Central memory CD8-positive, alpha-beta T cell (primary cell): ENCODE measurements at places on chromosomes 3 and 15.

DNA sequence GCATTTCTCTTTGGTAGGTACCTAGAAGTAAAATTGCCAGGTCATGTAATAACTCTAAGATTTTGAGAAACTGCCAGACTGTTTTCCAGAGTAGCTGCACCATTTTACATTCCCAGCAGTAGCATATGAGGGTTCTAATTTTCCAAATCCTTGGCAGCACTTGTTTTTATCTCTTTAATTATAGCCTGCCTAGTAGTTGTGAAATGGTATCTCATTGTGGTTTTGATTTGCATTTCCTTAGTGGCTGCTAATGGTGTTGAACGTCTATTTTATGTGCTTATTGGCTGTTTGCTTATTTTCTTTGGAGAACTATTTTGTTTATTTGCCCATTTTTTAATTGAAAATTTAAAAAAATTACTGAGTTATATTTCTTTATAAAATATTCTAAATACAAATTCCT, 117.9 kb downstream of the TCF12 start:
- H3K4me1 ChIP-seq, result peaks cover 64% of the 10 kb centered on the region
- DNase-seq, result no peak
- H3K36me3 ChIP-seq, result peaks cover 1% of the 10 kb centered on the region
- H3K4me3 ChIP-seq, result peak overlapping the region; percentile 56
- H3K27ac ChIP-seq, result peak overlapping the region; percentile 52

DNA sequence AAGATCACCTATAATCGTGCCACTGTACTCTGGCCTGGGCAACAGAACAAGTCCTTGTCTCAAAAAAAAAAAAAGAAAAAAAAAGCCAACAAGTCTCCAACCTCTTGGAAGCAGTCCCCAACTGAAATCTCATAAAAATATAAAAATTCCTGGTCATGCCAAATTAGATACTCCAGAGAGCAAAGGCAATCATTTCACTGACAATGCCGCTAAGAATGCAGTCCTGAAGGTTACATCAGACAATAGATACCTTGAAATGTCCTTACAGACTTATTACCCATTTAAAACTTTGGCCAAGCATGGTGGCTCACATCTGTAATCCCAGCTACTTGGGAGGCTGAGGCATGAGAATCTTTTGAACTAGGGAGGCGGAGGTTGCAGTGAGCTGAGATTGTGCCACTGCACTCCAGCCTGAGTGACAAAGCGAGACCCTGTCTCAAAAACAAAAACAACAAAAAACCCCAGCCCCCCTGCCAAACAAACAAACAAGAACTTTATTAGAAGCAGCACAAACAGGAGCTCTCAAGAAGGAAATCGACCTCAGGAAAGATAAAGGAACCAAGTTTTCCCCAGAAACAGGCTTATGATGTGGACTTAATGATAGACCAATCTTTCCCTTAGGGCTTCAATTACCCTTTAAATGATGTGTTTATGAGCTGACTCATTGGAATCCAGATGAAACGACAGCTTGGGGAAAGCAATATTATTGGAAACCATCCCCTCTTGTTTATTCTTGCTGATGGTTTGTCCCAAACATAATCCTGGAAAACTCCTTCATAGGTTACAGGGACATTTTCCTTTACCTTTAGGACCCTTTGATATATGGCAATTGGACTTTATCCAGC, 53.1 kb upstream of the XCR1 start:
- peaks cover 2% of the 10 kb centered on the region for H3K36me3 ChIP-seq
- H3K27me3 ChIP-seq, result no peaks in the 10 kb centered on the region
- H3K27ac ChIP-seq, result no peak overlapping the region
- peaks cover 8% of the 10 kb centered on the region for H3K4me1 ChIP-seq
- no peak for DNase-seq

GRCh38 chr15:33236841-33237509, 42.5 kb upstream of the FMN1 start:
- H3K4me1 ChIP-seq, result no peaks in the 10 kb centered on the region
- peaks cover 28% of the 10 kb centered on the region for H3K27me3 ChIP-seq
- no peak for DNase-seq
- no peak overlapping the region for H3K27ac ChIP-seq

DNA sequence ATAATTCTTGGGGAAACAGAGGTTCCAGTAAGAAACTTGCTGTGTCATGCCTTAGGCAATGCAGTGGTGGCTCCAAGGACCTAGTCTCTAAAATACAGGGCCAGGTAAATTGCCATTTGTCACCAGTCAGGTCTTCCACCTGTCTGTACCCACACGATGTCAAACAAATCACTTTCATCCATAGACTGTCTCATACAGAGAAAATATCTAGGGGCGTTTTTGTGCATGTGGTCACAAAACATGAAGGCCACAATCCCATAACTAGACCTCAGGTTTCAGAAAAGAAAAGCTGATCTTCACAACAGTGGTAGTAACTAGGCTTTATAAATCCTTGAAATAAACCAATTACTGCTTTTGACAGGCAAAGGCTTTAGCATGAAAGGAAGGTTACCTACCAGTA, 92.3 kb downstream of the SLC9A9 start:
- peaks cover 43% of the 10 kb centered on the region for H3K4me1 ChIP-seq
- no peak overlapping the region for H3K4me3 ChIP-seq
- H3K36me3 ChIP-seq, result no peaks in the 10 kb centered on the region
- no peaks in the 10 kb centered on the region for H3K27me3 ChIP-seq

DNA sequence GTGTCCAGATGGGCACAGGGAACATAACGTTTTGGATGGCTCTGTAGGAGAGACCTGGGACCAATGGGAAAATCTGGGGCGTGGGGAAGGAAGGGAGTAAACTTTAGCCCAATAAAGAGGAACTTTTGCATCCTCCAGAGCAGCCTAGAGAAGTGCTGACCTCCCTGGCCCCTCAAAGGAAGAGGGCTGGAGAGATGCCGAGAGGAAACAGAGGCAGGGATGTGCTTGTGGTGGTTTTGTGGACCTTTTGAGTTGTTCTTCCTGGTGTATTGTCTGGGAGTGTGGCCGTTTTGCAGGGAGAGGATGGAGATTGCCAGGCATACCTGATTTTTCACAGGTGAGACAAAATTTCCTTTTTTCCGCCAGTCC, 10.2 kb downstream of the CTSH start:
- no peak for DNase-seq
- no peak overlapping the region for H3K4me3 ChIP-seq
- H3K36me3 ChIP-seq, result peaks cover 11% of the 10 kb centered on the region
- peaks cover 5% of the 10 kb centered on the region for H3K4me1 ChIP-seq
- peak overlapping the region; percentile 24 for H3K27ac ChIP-seq

- H3K27me3 ChIP-seq, result no peaks in the 10 kb centered on the region
- no peaks in the 10 kb centered on the region for H3K4me1 ChIP-seq
- H3K4me3 ChIP-seq, result no peak overlapping the region
- DNase-seq, result no peak
- H3K36me3 ChIP-seq, result no peaks in the 10 kb centered on the region
- no peak overlapping the region for H3K27ac ChIP-seq
Observed at GRCh38 chr3:141728355-141728892, 9.7 kb upstream of the RNF7 start.

GRCh38 chr3:157323360-157323759, 113.3 kb upstream of the PTX3 start:
- no peaks in the 10 kb centered on the region for H3K4me1 ChIP-seq
- peaks cover 22% of the 10 kb centered on the region for H3K27me3 ChIP-seq
- no peak overlapping the region for H3K27ac ChIP-seq
- peaks cover 1% of the 10 kb centered on the region for H3K36me3 ChIP-seq
- DNase-seq, result no peak

- peaks cover 1% of the 10 kb centered on the region for H3K36me3 ChIP-seq
- no peak overlapping the region for H3K4me3 ChIP-seq
- DNase-seq, result no peak
- H3K4me1 ChIP-seq, result no peaks in the 10 kb centered on the region
- H3K27ac ChIP-seq, result no peak overlapping the region
Observed at GRCh38 chr15:39227001-39227400, 353.9 kb upstream of the THBS1 start.

DNA sequence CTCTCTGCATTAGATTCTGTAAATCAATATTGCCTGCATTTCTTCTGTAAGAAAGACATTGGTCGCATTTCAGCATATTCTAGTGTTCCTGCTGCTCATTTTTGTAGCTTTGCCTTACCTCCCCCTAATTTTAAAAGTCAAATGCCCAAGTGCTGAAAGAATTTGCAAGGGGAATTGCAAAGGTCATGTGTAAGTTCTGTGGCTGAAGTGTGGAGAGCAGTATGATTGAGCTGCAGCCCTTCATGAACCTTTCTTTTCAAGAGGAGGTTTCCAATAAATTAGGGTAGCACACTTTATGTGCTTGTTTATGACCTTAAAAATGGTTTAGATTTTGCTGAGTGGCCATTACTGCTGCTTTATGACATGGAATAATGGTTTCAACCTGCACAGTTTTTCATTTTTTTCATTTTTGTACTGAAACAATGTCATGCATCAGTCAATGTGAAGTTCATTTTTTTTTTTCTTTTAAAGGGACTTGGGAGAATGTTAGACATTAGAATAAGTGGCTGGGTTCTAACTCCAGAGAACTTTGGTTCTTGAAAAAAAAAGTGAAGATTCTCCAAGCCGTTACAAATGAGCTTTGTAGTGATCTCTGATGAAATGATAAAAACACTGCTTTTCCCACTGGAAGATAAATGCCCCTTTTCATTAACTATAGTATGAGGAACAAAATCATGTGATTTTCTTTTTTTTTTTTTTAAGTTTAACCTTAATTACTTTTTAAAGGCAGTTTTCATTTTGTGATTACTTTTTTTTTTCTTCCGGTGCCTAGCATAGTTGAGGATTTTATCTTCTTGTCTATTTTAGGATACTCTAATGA, 99.6 kb downstream of the MITF start:
- no peaks in the 10 kb centered on the region for H3K36me3 ChIP-seq
- H3K27ac ChIP-seq, result no peak overlapping the region
- H3K4me1 ChIP-seq, result no peaks in the 10 kb centered on the region
- no peak overlapping the region for H3K4me3 ChIP-seq
- no peaks in the 10 kb centered on the region for H3K27me3 ChIP-seq
